ENCODE measurements at places on chromosomes 11 and 22.

GRCh38 chr22:37165940-37166674, 16.4 kb upstream of the IL2RB start:
- DNase-seq, result no peak

- no peak for DNase-seq
Observed at GRCh38 chr11:763549-764321, 13.6 kb downstream of the GATD1 start.

GRCh38 chr22:27407369-27407985, 394.1 kb downstream of the MN1 start:
- no peak for DNase-seq

DNA sequence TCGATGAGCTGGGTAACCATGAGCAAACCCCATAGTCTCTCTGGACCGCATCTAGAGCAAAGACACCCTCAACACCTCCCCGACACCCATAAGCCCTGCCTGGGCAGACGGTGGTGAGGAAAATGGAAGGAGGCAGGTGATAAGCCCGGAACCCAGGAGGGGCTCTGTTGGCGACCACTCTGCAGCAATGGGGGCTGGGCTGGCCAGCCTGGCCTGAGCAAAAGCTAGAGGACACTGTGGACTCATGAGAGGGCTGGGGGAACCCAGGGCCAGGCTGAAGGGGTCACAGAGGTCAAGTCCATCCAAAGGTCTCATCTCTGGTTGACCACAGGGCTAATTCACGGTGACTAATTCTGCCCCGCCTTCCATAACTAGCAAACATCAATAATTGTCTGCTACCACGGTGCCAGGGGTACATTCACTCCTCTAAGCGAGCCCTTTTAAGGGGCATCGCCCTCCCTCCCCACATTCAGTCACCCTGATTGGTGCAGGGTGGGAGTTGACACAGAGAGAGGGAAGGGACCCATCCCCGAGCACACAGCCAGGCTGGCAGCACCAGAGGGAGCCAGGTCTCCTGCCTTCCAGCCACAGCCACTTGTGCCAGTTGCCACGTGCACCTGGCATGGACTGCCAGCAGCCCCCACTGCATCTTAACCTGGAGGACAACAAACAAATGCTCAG, 4.0 kb downstream of the PYGM start:
- no peak for DNase-seq

- no peak for DNase-seq
Observed at GRCh38 chr11:70642266-70642665, 243.9 kb downstream of the CTTN start.

DNA sequence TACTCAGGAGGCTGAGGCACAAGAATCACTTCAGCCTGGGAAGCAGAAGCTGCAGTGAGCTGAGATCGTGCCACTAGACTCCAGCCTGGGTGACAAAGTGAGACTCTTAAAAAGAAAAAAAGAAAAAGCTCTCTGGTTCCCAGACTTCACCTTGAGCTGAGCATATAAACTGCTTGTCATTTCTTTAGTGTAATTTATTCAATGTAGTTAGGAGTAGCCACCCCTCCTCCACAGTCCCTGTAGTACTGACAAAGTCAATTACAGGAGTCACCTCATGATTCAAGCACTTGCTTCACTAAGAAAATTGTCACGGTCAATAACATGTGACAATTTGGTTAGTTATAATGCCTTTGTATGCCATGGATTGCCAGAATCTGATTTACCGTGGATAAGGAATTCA, 7.2 kb downstream of the OR4D10 start:
- no peak for DNase-seq

DNA sequence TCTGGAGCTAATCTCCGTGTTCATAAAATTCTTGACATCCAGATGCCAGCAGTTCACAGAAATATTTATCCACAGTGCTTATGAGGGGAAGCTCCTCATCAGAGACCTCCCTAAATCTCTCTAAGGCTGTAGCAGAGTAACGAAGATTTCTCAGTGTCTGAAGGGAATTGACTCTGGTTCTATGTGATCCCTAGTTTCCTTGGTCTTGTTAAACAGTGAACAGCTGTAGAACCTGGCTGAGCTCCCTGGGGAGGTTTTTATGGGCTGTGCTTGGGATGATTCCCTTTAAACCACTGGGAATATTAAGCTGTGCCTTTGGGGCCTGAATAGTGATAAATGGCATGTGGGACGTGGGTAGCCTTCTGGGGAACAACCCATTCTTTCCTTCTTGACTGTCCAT, 43.7 kb upstream of the ARHGAP20 start:
- no peak for DNase-seq

DNA sequence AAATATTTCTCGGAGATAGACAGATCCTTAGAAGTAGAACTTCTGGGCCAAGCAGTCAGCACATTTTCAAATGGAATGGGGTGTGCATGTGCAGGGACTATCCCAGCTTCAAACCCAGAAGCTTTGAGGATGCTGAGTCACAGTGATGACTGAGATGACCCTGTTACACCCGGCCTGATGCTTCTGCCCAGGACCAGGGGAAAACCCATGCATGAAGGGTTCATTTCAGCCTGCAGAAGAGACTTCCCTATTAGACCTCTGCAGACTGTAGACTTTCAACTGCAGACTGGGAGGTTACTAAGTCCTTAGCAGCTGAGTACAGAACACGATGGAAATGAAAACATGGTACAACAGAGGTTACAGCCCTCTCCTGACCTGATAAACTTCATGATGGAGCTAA, 3.6 kb upstream of the OR2AT4 start:
- DNase-seq, result peak; percentile 85

GRCh38 chr11:61847914-61848581, 19.9 kb downstream of the FADS2 start:
- DNase-seq, result no peak

DNA sequence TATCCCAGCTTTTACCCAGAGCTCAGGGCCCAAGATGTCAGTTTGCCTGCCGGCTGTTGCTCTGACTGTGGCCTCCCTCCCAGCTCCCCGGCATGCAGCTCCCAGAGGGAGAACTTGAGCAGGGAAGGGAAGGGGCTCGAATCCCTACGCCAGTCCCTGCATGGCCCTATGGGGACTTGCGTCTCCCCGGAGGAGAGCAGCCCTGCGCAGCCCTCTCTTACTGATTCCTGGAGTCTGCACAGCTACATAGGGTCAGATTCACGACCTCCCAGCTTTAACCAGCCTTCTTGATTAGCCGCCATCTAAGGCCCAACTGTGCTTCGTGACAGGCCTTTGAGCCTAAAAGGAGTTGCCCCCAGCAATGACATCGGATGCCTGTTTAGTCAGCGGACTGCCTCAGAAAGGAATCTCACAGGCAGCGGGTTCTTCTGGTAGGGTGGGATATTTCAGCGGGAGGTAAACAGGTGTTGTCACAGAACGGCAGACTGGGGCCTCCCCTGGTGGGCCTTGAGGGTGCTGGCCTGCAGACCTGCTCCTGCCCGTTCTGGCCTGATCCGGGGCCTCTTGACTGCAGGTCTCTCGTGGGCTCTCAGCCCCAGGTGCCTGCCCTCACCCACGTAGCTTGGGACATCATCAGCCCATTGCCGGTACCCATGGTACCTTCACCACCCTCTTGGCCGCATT, 43.8 kb upstream of the KCNQ1OT1 start:
- no peak for DNase-seq

DNA sequence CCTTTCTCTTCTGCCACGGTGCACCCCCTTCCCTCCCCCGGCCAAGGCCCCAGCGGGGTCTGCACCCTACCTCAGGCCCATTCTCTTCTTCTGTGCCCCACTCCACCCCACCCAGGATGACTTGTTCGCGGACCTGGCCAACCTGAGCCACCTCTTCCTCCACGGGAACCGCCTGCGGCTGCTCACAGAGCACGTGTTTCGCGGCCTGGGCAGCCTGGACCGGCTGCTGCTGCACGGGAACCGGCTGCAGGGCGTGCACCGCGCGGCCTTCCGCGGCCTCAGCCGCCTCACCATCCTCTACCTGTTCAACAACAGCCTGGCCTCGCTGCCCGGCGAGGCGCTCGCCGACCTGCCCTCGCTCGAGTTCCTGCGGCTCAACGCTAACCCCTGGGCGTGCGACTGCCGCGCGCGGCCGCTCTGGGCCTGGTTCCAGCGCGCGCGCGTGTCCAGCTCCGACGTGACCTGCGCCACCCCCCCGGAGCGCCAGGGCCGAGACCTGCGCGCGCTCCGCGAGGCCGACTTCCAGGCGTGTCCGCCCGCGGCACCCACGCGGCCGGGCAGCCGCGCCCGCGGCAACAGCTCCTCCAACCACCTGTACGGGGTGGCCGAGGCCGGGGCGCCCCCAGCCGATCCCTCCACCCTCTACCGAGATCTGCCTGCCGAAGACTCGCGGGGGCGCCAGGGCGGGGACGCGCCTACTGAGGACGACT, 15.9 kb downstream of the RTN4RL2 start:
- no peak for DNase-seq

GRCh38 chr22:37894939-37895670, 11.0 kb upstream of the MICALL1 start:
- no peak for DNase-seq

- no peak for DNase-seq
Observed at GRCh38 chr22:17418890-17419324, 49.6 kb downstream of the CECR2 start.
